ENCODE measurements at places on chromosomes 13 and 19. TPM values are rescaled to one million over a fixed set of nuclear protein-coding genes. Genes with fewer than 3 reads are reported as not detected.

Gene SULT2A1
- total RNA-seq: not detected

Gene RASGRP4
- 0.36 TPM for total RNA-seq

Gene CEACAM3
- not detected for total RNA-seq

Gene GPR12
- 25.2 TPM for total RNA-seq

Gene PSG2
- not detected for total RNA-seq

Gene KPNA3
- 38.6 TPM for total RNA-seq
